T-helper 1 cell (primary cell): ENCODE measurements at places on chromosomes 7 and 10.

- DNase-seq, result no peak
These were observed 58.2 kb downstream of the DIP2C start for GRCh38 chr10:631266-631665.

GRCh38 chr7:107304063-107304462 lies 135.3 kb downstream of the HBP1 start:
- no peak for DNase-seq

GRCh38 chr10:623477-624311 lies 65.8 kb downstream of the DIP2C start:
- no peak for DNase-seq

GRCh38 chr7:135704074-135704473 lies 23.9 kb downstream of the SLC13A4 start:
- DNase-seq, result no peak

DNA sequence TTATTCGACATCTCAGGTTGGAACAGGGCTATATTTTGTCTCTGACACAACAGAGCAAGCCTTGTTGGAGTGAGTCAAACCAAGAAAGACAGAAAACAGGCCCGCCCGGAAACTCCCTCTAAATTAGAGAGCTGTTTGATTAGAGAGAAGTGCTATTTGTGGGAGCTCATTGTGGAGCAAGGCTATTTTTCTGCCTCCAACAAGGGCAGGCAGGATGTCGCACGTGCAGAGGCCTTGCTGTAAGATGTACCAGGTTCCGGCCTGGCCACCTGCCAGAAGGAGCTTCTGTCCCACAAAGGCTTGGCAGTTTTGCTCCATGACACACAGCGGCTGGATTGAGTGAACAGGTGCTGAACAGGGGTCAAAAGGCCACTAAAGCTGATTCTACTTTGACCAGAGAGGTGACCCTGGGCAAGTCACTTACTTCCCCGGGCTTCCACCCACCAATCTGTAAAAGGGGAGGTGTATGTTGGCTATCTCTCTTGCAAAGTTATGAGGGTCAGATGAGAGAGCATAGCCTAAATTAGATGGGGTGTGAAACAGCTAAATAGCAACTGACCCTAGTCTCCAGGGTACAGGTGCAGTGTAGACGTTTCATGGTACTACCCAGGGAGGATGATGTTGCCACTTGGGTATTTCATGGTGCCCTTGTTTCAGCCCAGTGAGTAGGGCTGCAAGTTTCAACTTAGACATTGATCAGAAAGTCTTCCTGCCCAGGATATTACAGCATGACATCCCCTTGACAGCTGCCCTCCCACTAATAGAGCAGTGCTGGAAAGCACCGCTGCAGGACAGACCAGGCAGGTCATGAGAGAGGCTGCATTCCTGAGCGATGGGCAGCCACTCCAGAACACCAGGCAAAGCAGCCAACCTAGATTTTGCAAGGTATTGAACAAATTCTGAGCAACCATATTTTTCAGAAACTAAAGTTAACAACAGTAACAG lies 62.0 kb downstream of the VSTM4 start:
- no peak for DNase-seq

GRCh38 chr10:13511409-13511808 lies 17.4 kb downstream of the BEND7 start:
- no peak for DNase-seq

GRCh38 chr10:113945075-113945686 lies 90.7 kb downstream of the NHLRC2 start:
- DNase-seq, result no peak

DNA sequence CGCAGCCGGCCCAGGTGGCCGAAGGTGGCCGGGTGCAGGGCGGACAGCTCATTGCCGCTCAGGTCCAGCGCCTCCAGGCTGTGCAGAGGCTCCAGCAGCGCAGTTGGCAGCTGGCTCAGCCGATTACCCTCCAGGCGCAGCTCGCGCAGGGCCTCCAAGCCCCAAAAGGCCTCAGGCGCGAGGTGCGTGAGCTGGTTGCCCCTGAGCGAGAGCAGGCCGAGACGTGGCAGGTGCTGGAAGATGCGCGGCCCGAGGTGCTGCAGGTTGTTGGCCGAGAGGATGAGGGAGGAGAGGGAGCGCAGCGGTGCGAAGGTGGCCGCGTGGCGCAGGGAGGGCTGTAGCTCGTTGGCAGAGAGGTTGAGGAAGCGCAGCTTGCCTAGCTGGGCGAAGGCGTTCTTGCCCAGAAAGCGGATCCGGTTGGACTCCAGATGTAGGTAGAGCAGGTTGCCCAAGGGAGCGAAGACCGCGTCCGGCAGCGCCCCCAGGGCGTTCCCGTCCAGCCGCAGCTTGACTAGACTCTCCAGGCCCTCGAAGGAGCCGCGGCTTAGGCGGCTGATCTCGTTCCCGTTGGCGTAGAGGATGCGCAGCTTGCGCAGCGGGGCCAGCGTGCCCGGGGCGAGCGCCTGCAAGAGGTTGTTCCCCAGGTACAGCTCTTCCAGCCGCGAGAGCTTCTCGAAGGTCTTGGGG lies 923 bp downstream of the TRIL start:
- no peak for DNase-seq

DNA sequence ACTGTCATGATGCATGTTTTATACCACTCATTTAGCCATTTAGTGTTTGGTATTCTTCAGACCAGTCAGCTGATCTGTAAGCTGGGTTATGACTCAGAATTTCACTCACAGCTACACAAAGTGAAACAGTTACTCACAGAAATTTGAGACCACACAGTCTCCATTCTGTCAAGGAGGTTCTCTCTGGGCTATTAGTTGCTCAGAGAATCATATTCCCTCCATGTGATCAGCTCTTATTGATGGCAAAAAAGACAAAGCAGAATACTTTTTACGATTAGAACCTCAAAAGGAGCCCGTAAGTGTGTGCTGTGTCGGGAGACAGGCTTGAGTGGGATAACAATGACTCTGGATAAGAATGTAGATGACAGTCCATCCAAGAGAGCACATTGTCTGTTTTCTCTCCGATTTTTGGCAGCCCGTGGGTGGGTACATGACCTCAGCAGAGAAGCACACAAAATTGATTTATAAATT lies 277.6 kb upstream of the SORCS1 start:
- DNase-seq, result no peak

GRCh38 chr7:103613655-103614642 lies 167.9 kb upstream of the SLC26A5 start:
- no peak for DNase-seq

GRCh38 chr7:2197436-2198155 lies 35.1 kb downstream of the MAD1L1 start:
- DNase-seq, result no peak

DNA sequence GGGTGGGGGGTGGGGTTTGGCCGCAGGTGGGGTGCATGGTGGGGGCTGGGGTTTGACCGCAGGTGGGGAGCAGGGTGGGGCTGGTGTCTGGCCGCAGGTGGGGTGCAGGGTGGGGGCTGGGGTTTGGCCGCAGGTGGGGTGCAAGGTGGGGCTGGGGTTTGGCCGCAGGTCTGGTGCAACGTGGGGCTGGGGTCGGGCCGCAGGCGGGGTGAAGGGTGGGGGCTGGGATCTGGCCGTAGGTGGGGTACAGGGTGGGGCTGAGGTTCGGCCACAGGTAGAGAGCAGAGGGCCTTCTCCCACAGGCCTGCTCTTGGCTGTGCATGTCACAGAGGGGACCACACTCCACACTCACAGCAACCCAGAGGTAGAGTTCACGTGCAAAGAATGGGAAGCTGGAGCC lies 586.6 kb downstream of the PTPRN2 start:
- DNase-seq, result no peak

GRCh38 chr10:24947304-24948097 lies 4.9 kb downstream of the PRTFDC1 start:
- DNase-seq, result no peak

DNA sequence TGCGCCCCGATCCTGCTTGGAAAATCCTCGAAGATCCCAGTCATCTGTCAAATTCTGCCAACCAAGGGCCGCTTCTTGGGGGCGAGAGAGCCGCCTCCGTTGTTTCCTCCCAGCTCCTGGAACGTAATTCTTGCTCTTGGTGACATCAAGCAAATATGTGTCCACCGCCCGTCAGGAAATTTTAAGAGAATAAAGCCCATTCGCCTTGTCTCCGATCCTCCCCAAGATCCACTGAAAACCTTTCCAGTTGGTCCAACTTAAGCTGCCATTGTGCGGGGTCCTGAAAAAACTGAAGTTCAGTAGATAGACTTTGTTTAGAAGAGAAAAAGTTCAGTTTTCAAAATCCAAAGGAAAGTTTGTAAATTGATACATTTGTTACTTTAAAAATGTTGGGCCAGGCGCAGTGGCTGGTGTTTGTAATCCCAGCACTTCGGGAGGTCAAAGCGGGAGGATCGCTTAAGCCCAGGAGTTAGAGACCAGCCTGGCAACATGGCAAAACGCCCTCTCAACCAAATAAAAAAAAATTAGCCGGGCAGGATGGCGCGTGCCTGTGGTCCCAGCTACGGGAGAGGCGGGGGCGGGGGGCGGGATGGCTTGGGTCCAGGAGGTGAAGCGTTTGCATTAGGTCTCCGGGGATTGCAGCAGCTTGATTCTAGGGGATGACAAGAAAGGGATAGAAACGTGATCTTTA lies 1.0 kb upstream of the ZNF800 start:
- DNase-seq, result no peak

GRCh38 chr7:31256506-31256905 lies 84.0 kb downstream of the NEUROD6 start:
- DNase-seq, result no peak

DNA sequence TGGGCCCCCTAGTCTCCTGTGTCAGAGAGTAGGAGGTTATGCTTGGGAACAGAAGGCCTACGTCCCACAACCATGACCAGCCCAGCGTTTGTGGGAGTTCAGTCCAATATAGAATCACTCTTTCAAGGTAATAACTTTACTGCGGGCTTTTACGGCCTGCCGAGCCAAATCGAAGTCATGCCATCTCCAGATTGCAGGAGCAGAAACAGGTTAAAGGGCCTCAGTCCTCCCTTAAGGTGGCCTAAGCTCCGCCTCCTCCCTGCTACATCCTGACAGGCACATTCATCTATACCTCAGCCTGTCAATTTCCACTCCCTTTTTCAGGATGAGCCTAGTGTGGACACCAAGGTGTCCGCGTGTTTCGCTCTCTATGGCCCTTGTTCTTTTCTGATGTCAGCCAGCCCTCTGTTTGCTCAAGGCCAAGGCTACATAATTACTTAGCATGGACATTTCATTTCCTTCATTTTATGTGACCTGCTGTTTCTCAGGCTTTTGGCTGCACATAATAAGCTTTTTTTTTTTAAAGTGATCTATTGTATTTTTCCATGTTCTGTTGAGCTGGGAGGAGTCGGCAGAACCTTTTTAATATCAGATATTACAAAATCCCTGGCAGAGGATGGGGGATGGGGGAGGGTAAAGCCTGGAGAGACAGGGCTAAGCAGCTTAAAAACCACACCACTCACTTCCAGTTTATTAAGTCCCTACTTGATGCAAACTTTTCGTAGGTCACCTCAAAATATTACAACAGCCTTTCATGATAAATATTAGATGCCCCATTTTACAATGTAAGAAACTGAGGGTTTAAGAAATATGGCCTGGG lies 84.6 kb downstream of the CACNB2 start:
- DNase-seq, result no peak

DNA sequence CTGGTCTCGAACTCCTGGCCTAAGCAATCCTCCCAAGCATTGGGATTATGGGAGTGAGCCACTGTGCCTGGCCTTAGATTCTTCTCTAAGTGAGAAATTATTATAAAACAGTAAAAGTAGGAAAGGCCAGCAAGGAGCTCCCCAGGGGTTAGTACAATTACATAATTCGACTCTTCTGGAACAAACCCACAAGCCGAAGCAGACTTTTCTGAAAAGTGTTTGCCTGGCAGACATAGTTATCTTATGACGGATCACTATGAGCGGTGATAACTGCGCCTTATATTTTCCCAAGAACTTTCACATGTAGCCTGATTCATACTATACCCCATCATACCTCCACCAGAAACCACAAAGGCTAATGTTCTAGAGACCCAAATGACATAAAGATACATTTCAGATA lies 30.2 kb upstream of the SH3PXD2A start:
- no peak for DNase-seq

DNA sequence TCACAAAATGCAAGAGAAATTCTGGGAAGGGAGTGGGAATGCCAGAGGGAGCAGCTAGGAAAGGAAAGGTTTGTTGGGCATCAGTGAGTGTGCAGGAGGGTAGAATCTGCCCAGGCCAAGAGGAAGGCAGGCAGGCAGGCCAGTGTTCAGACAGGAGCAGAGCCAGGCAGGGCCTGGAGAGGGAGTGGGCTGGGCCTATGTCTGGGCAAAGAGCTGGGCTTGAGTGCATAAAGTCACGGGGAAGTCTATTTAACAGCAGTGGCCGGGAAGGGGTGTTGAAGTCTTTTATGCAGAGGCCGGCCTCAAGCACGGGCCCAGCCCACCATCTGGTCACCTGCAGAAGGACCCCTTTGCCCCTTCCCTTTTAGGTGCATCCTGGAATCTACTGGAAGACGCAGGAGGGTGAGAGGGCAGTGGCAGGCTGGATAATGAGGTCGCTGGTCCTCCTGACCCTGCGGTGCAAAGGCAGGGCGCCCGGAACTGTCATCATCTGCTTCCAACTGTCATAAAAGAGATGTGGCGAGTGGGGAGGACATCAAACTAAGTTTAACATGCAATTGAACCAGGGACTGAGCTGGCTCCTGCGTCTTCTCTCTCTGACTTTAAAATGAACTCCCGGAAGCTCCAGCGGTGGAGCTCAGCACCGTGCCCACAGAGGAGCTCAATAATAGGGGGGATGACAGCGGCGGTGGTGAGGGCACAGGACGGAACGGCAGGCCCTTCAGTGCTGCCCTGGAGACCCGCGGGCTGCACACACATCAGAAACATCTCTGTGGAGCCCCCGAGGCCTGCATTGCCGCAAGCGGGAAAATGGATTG lies 29.5 kb downstream of the CARD11 start:
- no peak for DNase-seq

GRCh38 chr10:21919117-21919516 lies 84.4 kb downstream of the DNAJC1 start:
- DNase-seq, result no peak

DNA sequence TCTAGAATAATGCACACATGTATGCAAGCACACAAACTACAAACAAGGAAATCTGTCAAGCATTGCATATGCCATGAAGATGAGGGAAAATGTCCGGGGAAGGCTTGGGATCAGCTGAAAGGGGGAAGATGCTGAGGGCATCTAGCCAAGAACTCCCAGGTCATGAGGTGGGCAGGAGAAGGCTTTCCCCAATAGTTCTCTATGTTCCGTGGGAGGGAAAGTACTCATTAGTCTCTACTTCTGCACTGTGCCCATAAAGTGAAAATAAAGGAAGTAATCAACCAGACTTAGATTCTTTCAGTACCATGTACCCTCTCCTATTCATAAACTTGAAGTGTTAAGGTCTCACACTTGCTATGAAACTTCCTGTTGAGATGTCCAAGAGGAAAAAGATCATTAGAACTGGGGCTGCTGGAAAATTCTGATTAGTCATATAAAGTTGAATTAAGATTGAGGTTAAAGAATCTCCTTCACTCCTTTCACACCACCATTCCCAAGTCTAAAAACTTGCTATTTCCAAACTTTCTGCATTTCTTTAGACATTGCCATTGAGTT lies 17.1 kb upstream of the LIPF start:
- no peak for DNase-seq
